ENCODE measurements at places on chromosomes 13 and 19.

DNA sequence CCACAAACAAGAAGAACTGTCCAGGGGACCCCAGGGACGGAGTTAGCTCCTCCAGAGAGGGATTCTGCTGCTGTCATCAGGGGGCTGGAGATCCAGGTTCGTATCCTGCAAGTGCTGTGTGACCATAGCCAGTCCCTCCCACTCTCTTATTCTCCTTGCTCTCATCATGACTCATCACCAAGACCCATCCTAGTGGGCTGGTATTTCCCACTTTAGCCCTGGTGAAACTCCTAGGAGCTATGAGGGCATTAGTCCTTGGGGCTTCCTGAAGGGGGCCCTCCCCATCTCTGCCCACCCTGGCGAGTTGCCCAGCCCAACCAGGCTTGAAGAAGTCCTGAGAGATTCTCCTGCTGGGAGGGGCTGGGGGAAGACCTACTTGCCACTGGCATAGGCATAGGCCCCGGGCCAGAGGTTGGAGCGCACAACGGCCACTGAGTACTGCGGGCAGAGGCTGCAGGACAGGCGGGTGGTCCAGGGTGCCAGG, 7.5 kb upstream of the DMWD start:
- no peak for DNase-seq
- peaks cover 12% of the 10 kb centered on the region for H3K27me3 ChIP-seq
- no peaks in the 10 kb centered on the region for H3K36me3 ChIP-seq
- H3K4me3 ChIP-seq = no peak overlapping the region
- H3K27ac ChIP-seq = no peak overlapping the region

DNA sequence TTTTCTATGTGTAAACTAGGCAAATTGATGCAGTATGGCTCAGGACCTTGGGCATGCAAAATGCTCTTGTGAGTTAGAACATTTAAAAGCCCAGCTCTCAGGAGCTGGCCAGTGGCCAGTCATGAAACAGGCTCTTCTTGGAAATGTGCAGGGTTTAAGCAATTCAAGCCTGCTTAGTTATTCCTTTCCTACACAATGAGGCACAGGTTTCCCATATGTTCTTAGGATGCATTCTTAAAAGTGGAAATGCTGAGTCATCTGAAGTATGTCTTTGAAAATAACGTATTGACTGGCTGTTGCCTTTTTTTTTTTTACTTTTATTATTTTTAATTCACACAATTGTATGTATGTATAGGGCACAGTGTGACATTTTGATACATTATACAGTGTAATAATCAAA, 300.7 kb downstream of the SLC7A1 start:
- no peak overlapping the region for H3K27ac ChIP-seq
- no peaks in the 10 kb centered on the region for H3K4me1 ChIP-seq
- no peaks in the 10 kb centered on the region for H3K36me3 ChIP-seq
- H3K27me3 ChIP-seq = peaks cover 7% of the 10 kb centered on the region
- no peak for DNase-seq

- H3K36me3 ChIP-seq = peaks cover 1% of the 10 kb centered on the region
- DNase-seq = peak; percentile 65
- no peak overlapping the region for H3K27ac ChIP-seq
- no peak overlapping the region for H3K4me3 ChIP-seq
- H3K4me1 ChIP-seq = peaks cover 6% of the 10 kb centered on the region
These were observed 19.3 kb downstream of the GNA15 start for GRCh38 chr19:3154957-3155736.

GRCh38 chr13:58906329-58907007, 1257.3 kb downstream of the DIAPH3 start:
- H3K27me3 ChIP-seq = no peaks in the 10 kb centered on the region
- no peak overlapping the region for H3K4me3 ChIP-seq
- H3K36me3 ChIP-seq = no peaks in the 10 kb centered on the region

DNA sequence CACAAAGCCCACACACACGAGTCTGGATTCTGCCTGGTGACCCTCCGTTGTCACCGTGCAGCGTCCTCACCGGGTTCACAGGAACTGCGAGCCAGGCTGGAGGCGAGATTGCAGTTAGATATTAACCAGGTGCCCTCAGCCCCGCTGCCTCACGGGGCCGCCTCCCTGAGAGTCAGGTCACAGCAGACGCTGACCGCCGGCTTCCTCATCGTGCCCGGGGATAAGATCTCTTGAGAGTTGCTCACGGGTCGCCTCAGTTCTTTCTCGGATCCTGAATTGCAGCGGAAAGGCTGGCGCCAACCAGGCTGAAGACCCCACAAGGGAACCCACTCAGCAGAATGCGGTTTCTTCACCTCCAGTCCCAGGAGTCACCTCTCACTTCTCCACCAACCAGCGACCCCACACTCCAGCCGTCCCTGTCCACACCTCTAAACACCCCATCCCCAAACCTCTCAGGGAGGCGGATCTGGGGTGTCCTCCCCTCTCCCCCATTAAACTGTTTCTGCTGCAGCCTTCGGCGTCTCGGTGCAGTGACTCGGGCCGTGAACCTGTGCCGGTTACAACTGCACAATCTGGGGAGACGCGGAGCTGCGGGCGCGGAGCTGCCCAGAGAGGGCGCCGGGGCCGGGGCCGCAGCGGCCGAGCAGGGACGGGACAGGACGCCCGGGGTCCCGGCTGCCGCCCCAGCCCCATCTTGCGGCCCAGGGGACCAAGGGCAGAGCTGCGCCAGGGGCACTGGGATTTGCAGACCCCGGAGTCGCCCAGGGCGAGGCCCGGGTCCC, 591 bp downstream of the ZNF823 start:
- DNase-seq = peak; percentile 48
- peaks cover 11% of the 10 kb centered on the region for H3K4me1 ChIP-seq
- peaks cover 2% of the 10 kb centered on the region for H3K36me3 ChIP-seq

DNA sequence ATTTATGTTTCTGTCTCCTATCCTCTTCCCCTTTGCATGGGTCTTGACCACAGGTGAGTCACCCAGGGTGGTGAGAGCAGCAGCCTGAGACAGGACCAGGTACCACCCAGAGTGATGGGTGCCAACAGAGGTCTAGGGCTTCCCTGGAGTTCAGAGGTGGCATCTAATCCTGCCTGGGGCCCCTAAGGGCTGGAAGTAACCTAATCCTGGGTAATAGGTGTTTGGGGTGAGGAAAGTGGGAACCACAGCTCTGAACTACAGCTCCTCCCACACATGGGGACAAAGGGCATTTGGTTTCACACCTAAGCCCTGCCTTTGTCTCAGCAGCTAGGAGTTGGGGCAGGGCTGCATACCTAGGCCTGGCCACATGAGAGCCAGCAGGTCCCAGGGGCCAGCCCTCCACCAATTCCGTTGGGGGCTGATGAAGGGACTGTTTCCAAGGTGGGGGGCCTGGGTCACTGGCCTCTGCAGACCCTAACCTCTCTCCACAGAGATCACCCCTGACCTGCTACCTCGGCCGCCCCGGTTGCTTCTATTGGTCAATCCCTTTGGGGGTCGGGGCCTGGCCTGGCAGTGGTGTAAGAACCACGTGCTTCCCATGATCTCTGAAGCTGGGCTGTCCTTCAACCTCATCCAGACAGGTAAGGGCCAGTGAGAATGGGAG, 8.0 kb downstream of the SPHK2 start:
- no peak overlapping the region for H3K27ac ChIP-seq
- H3K4me1 ChIP-seq = peaks cover 25% of the 10 kb centered on the region
- no peak overlapping the region for H3K4me3 ChIP-seq
- DNase-seq = no peak

- peaks cover 9% of the 10 kb centered on the region for H3K27me3 ChIP-seq
- no peak for DNase-seq
- H3K36me3 ChIP-seq = peaks cover 16% of the 10 kb centered on the region
- peak overlapping the region; percentile 78 for H3K27ac ChIP-seq
- peaks cover 17% of the 10 kb centered on the region for H3K4me1 ChIP-seq
These were observed 957 bp upstream of the CCDC194 start for GRCh38 chr19:17394891-17395415.

GRCh38 chr19:41321600-41322270, 11.8 kb downstream of the CCDC97 start:
- H3K27ac ChIP-seq = peak overlapping the region; percentile 89
- H3K4me3 ChIP-seq = no peak overlapping the region
- H3K27me3 ChIP-seq = no peaks in the 10 kb centered on the region
- H3K36me3 ChIP-seq = peaks cover 26% of the 10 kb centered on the region
- peaks cover 43% of the 10 kb centered on the region for H3K4me1 ChIP-seq
- DNase-seq = no peak

GRCh38 chr13:52983836-52984235, 44.8 kb upstream of the OLFM4 start:
- H3K27ac ChIP-seq = no peak overlapping the region
- H3K27me3 ChIP-seq = peaks cover 3% of the 10 kb centered on the region
- DNase-seq = no peak
- H3K36me3 ChIP-seq = no peaks in the 10 kb centered on the region

DNA sequence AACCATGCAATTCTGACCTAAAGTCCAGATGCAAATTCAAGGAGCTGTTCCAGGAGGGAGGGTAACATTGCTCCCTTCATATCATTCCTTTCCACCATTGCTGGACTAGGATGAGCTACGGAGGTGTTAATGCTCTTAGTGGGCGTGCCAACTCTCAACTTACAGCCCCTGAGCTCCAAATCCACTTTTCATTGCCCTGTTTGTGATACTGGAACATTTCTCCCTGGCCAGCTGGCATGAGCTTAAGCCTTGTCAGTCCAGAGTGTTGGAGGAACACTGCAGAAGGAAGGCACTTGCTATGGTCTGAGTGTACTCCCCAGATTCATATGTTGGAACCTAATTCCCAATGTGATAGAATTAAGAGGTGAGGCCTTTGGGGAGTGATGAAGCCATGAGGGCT, 70.4 kb upstream of the FARP1 start:
- H3K27ac ChIP-seq = no peak overlapping the region
- H3K4me3 ChIP-seq = no peak overlapping the region
- H3K27me3 ChIP-seq = peaks cover 5% of the 10 kb centered on the region
- H3K4me1 ChIP-seq = no peaks in the 10 kb centered on the region
- no peaks in the 10 kb centered on the region for H3K36me3 ChIP-seq

DNA sequence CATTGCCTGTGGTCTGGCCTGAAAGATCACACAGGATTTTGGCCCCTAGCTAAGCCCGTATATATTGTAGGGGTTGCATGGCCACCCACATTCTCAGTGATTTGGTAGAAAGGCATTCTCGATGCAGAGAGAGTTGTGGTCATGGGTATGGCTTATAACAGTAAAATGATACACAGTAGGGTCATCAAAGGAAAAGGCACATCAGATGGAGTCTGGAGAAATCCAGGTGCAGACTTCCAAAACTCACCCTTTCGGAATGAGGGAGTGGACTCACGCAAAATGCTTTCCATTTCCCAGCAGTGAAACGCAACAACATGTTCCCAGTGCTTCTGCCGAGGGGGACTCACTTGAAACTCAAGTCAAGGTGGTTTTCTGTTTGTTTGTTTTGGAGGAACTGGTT, 802.5 kb upstream of the SLITRK1 start:
- H3K36me3 ChIP-seq = no peaks in the 10 kb centered on the region
- no peaks in the 10 kb centered on the region for H3K27me3 ChIP-seq

GRCh38 chr13:47076500-47076899, 179.6 kb upstream of the HTR2A start:
- no peak overlapping the region for H3K27ac ChIP-seq
- H3K27me3 ChIP-seq = no peaks in the 10 kb centered on the region
- no peak overlapping the region for H3K4me3 ChIP-seq
- H3K4me1 ChIP-seq = no peaks in the 10 kb centered on the region

DNA sequence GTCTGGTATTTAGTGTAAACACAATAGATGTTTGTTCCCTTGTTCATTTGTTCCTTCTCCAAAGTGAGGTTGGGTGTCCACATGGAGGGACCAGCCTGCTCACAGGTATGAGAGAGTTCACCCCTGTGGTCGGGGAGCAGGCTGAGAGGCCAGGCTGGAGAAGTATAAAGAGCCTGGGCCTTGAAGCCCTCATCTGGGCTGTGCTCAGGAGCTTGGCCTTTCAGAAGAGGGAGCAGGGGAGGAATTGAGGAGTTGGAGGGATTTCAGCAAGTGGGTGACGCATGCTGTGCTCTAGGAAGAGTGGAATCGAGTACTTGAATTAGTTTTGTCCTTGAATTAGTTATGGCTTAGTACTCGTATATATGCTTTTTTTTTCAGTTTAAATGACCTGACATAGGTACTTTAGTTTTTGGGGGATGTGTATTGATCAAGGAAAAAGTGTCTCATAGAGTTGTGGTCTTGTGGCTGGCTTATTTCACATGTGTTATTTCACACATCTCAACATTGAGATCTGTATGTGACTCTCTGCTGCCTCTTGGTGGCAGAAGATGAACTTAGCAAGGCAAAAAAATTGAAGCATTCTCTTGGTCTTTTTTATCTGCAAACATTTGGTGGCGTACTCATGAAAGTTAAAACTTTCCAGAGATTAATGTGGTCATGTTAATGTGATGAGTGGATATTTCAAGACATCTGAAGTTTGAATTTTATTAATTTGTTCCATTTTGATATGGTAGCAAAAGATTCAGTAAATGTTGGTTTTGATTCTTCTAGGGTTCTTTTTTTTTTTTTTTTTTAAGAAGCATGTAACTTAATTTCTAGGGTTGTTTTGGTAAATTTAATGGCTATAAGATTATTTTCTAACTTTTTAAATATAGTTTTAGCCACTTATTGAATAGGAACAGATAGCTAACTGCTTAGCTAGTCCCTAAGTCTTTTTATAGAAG, 54.3 kb downstream of the SLAIN1 start:
- no peak overlapping the region for H3K4me3 ChIP-seq
- peaks cover 6% of the 10 kb centered on the region for H3K4me1 ChIP-seq
- H3K27ac ChIP-seq = no peak overlapping the region
- H3K27me3 ChIP-seq = no peaks in the 10 kb centered on the region

DNA sequence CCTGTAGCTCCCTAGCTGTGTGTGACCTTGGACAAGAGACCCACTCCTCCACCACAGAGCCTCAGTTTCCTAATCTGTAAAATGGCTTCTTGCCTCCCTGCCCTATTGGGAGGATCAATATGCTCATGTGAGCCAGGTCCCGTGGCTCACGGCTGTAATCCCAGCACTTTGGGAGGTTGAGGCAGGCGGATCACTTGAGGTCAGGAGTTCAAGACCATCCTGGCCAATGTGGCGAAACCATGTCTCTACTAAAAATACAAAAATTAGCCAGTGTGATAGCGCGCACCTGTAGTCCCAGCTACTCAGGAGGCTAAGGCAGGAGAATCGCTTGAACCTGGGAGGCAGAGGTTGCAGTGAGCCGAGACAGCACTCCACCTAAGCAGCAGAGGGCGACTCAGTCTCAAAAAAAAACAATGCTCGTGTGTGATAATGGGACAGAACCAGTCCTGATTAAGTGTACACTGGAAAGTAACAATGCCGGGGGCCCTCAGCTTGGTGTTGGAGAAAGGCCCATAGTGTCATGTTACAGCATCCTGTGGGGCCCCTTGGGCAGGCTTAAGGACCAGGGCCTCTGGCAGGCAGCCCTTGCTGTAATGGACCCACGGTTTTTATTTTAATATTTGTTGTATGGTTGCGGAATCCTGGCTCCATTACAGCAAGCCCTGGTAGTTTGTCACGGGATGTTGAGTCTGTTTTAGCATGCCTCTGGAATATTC, 6.8 kb downstream of the RPS11 start:
- peaks cover 22% of the 10 kb centered on the region for H3K36me3 ChIP-seq
- H3K27ac ChIP-seq = peak overlapping the region; percentile 100
- H3K4me3 ChIP-seq = no peak overlapping the region
- peak; percentile 52 for DNase-seq
- no peaks in the 10 kb centered on the region for H3K27me3 ChIP-seq

Data from memory B cell (primary cell).